Tongue (tissue), 3 donors: ENCODE measurements at places on chromosomes 4 and X.

GRCh38 chrX:13938051-13938828 lies 91.5 kb downstream of the GEMIN8 start:
- DNase-seq: peak; percentile 66

GRCh38 chrX:2677764-2678163 lies 13.3 kb upstream of the CD99 start:
- peak; percentile 84 for DNase-seq

GRCh38 chr4:174107746-174108354 lies 175.6 kb downstream of the FBXO8 start:
- no peak for DNase-seq

- DNase-seq: no peak
Measured at GRCh38 chr4:41256131-41256739, 493 bp upstream of the UCHL1 start.

DNA sequence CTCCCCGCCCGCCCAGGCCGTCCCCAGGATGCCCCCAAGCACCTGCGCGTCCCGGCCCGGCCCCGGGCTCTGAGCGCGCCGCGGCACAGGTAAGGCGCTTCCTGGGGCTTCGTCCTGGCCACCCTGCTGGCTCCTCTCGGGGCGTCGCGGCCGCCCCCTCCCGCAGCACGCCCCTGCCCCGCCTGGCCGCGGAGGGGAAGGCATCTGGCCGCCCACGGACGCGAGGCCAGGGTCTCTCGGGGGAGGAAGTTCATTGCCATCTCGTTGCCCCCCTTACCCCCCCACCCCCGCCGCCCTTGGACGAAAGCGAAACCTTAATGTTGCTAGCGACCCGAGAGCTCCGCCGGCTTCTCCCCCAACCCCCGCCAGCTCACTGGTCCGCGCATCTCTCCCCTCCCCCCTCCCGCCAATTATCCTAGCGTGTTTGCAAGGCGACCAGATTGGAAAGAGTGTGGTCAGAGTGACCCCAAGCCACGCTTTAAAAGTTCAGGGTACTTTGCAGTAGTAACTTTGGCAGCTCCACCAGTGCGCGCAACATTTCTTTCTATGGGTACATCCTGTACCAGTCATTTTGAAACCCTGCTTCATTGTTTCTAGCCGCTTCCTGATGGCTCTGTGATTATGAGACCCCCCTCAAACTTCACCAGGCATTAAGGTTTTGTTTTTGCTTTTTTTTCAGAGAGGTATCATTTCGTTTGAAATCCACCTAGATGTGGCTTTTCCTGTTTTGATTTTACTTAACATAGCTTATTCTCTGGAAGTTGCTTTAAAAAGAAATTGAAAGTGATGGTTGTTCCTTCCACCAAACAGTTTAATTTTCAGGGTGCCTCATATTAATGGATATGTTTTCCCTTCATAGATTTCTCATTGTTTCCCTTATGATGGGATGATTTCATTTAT lies 626 bp downstream of the TBC1D1 start:
- DNase-seq: peak; percentile 35

DNA sequence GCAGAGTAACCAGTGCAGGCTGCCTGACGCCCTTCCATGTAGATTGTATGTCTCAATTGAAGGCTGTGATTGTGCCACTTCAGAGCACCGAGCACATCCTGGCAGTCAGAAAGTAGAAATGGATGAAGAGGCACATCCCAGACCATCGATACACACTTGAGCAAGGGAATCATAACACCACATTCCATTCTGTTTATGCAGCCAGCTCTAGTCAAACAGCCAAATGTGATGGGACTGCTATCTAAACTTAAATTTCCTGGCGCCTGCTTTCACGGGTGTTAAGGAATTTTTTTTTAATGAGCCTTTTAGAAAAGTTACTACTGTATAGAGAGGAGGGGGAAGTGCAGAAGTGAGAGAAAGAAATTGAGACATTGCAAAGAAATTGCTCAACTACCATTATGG lies 84.4 kb downstream of the PPARGC1A start:
- no peak for DNase-seq

DNA sequence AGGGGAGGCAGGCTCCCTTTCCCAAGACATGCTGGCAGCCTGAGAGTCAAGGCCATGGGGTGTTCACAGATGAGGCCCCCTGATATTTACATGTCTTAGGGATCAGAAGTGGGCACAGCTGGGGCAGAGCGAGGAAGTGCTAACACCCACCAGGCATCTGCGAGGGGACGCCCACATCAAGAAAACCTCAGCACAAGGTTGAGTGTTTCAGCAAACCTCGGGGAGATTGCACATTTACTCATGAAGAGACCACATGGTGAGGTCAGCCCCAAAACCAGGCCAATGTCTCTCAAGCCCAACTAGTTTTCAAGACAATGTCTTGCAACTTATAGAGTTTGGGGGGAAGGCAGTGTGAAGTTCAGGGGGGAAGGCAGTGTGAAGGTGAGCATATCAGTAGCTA lies 55.2 kb downstream of the CLNK start:
- no peak for DNase-seq

DNA sequence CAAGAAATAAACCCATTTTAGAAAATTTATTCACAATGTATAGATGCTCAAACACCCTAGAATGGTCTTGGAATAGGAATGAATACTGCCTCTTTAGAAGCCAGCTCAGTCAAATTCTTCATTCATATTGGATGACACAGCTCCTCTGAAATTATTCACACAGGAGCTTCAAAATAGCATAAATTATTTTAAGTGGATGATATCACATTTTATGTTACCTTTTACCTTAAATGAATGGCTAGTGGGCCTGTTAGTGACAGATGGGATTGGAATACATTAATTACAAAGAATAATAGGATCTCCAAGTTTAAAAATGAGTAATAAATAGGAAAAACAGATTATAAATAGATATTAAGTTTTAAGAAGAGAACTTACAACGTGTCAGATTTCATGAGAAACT lies 184.4 kb downstream of the GABRB1 start:
- no peak for DNase-seq

DNA sequence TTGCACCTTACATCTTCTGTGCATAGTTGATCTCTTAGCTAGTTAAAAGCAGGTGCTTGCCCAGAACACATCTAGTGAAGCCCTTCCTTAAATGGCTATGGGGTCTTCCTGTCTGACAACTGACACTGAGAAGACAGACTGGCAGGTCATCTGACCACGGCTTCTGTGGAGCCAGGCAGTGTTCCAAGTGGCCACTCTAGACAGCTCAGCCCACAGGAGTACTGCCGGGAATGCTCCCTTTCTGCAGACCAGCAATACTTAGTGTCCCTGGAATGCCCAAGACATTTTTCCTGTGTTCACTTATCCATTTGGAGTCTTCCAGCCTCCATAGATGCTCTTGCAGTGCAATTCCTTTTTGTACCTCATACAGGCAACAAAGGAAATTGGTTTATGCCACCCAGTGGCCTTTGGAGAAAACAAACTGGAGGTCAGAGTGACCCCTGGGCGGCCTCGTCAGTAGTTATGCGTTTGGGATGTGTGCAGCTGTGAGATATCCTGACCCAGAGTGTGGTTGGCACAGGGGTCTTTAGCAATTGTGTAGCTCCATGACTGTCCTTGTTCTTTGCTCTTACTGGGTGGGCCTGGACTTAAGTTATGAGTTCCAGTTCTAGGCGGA lies 335.5 kb downstream of the ARHGAP10 start:
- DNase-seq: peak; percentile 66

- peak; percentile 48 for DNase-seq
Measured at GRCh38 chr4:76235915-76236314, 15.6 kb upstream of the FAM47E start.

DNA sequence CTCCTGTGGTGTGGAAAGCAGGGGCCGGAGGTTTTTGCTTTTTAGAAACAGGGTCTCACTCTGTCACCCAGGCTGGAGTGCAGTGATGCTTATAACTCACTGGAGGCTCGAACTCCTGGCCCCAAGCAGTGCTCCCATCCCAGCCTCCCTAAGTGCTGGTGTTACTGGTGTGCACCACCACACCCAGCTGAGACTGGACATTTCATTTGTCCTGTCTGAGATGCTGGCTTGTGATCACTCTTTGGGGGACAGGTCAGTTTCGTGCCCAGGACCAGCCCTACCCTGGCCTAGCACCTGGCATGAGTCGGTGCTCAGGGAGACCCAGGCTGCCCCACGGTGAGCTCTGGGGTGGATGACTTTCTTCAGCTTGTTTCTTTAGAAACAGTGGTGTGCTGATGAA lies 11.3 kb downstream of the PSAPL1 start:
- no peak for DNase-seq

DNA sequence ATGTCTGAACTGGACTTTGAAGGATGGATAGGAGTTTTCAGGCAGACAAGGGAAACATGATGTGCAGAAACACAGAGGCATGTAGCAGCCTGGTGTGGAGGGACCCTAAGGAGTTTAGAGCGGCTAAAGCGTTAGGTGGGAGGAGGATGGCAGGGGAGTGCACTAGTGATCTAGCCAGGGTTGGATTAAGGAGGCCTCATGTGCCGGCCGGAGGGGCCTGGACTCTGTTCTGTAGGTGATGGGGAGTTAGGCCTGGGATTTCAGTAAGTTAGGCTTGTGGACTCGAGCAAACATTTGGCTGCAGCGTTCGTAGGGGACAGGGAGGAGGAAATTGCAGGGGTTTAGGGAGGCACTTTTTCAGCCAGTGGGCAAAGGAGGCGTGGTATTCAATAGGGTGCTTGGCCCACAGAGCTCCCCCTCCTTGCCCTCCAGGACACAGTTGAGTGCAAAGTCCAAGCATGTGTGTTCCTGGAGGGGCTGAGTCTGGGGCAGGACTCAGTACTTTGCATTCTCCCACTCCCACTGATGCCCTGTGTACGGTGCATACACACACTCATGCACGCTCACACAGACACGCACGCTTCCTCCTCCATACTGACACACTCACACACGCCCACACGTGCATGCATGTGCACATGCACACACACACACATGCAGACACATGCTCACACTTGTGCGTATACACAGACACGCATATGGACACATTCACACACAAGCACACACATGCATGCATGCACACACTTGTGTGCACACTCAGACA lies 18.6 kb downstream of the PSAPL1 start:
- DNase-seq: no peak

DNA sequence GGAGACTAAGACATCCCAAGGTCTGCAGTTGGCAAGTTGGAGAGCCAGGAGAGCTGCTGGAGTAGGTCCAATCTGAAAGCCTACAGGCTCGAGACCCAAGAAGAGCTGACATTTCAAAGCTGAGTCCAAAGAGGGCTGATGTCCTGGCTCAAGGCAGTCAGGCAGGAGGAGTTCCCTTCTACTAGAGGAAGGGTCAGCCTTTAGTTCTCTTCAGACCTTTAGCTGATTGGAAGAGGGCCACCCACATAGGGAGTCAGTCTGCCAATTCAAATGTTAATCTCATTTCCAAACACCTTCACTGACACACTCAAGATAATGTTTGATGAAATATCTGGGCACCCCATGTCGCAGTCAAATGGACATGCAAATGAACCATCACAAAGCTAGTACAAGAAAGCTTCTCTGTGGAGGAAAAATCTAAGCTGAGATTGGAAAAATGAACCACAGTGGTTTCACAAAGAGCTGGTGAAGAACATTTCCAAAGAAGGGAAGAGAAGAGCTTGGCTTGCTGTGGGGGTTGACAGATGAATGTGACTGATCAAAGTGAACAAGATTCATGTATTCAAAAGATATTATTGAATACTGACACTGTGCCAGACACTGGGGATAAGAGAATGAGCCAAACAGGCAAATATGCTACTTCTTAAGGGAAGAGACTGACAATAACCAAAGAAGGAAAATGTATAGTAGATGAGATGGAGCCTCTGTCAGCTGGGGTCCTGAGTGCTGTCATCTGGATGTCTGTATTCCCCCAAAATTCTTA lies 61.2 kb downstream of the STK32B start:
- DNase-seq: no peak

DNA sequence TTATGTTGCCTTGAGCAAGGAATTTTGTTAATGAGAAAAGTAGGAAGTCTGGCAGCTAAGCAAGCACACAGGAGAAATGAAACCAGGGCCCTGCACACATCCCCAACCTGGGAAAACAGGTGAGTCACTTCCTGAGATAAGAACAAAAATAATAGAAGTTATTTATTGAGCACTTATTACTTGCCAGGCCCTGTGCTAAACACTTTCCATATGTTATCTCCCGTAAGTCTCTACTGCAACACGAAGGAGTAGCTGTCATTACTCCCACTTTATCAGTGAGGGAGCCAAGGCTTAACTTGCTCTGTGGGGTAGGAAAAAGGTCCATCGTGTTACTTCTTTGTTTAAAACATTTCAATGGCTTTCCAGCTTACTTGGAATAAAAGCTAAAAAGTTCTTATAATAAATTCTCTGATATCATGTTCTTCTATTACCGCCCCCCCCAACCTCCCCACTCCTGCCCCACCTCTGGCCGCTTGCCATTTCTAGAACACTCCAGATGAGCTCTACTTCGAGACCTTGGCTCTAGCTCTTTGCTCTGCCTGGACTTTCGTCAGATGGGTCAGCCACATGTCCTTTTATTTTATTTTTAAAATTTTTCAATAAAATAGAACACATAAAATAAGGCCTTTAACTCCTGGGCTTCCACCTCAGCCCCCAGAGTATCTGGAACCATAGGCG lies 36.3 kb upstream of the PLAC8 start:
- DNase-seq: no peak

DNA sequence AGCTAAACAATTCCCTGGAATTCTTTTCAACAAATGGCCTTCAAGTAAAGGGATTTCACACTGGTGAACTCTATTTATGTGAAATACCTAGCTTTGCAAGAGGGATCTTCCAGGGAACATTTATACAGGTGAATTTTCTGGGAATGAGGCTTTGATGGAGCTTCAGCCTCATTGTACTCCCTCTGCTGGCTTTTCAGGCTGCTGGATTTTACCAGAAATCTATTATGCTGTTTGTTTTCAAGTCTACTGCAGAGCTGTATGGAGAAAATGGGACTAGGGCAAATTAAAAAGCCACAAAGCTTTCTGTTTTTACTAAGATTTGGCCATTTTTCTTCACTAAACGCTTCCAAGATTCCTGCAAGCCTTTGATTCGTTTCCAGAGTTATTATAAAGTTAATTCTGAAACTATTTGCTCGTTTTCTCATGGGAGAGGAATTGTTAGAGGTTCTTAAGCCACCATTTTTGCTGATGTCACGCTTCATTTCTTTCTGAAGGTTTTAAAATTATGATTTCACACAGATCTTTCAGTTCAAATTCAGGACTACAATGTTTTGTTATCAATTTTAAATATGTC lies 31.6 kb downstream of the KDM6A start:
- DNase-seq: no peak

DNA sequence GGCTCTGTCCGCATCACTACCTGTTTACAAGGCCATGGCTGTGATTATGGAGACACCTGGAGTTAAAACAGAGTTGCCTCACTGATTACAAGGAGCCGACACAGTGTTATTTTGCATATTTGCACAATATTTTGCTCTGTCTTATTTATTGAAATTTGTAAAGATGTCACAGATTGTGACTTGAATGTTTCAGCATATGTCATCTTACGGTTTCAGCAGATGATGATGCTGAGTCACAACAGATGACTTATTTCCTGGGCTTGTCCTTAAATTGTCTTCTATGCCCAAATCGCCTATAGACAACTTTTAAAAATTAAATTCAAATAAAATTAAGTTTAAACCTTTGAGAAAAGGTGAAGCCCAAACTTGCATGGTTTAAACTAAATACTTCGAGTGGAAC lies 87.1 kb upstream of the INPP4B start:
- DNase-seq: no peak
